ENCODE measurements at places on chromosomes 5 and 9. TPM values are rescaled to one million over a fixed set of nuclear protein-coding genes. Genes with fewer than 3 reads are reported as not detected.
A peak's percentile ranks its signal among the peaks of the same experiment; 100 is the strongest.

GRCh38 chr9:121494192-121494591 is 5.5 kb downstream of the GGTA1 start:
- no peaks in the 10 kb centered on the region for H3K36me3 ChIP-seq
- no peak overlapping the region for H3K4me3 ChIP-seq
- no peak overlapping the region for H3K27ac ChIP-seq
- DNase-seq, result no peak
- peaks cover 32% of the 10 kb centered on the region for H3K27me3 ChIP-seq

DNA sequence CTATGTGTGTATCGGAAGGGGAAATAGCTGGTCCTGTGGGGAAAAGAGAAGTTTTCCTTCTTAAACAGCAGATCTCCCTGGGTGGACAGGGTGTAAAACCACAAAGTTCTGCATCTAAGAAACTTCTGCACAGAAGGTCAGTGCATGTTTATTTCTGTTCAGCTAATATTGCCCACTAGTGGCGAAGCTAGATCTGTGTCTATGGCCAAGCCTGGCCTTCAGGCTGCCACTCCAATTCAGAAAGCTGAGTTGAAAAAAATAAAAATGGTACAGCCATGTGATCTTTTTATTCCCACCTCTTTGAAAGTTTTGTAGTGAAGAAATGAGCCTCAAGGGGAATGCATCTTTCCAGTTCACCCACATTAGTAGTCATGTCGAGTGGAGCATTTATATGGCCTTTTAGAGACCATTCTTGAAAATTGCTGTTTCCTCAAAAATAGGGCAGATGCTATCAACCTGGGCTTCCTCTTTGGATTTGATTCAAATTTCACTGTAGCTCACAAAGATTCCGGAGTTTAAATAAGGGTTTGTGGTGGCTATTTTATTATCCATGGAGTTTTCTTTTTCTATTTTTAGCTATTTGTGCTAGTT is 488.0 kb downstream of the PRELID2 start:
- no peak overlapping the region for H3K4me3 ChIP-seq
- no peak for DNase-seq
- H3K27me3 ChIP-seq, result no peaks in the 10 kb centered on the region

DNA sequence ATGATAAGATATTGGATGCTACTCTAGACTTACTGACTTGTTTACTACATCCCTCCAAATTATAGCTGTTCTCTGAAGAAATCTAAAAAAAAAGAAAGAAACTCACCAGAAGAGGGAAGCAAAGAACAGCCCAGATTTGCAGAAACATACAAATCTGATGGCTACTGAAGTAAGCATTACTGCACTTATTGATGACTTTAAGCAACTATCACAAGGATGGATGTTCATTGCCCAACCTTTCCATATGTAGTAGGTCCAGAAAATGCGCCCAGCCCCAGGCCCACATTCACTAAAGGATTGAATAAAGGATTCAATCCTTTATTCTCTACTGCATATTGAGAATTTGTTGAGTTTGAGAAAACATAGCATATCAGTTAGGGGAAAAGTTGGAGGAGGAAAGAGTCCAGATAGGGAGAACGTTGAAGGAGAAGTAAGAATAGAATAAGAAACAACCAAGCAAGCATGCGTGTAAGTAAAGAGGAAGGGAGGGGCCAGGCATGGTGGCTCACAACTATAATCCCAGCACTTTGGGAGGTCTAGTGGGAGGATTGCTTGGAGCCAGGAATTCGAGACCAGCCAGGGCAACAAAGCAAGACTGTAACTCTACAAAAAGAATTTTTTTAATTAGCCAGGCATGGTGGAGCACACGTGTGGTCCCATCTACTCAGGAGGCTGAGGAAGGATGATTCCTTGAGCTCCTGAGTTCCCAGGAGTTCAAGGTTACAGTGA is 33.8 kb upstream of the DTWD2 start:
- peak overlapping the region; percentile 17 for H3K27ac ChIP-seq
- no peak overlapping the region for H3K4me3 ChIP-seq
- H3K36me3 ChIP-seq, result no peaks in the 10 kb centered on the region
- H3K4me1 ChIP-seq, result peaks cover 3% of the 10 kb centered on the region
- peak; percentile 64 for DNase-seq
- peaks cover 2% of the 10 kb centered on the region for H3K27me3 ChIP-seq

The TAS2R1 gene
- total RNA-seq, result not detected

- no peaks in the 10 kb centered on the region for H3K36me3 ChIP-seq
- no peak for DNase-seq
- H3K27me3 ChIP-seq, result no peaks in the 10 kb centered on the region
- no peak overlapping the region for H3K27ac ChIP-seq
These were observed 40.0 kb upstream of the CDH6 start for GRCh38 chr5:31153521-31153920.

The SAXO1 gene
- not detected for total RNA-seq

The DOCK2 gene
- total RNA-seq, result 215 TPM

The SEMA5A gene
- not detected for total RNA-seq

GRCh38 chr5:28012538-28012937 is 974.2 kb upstream of the CDH9 start:
- no peaks in the 10 kb centered on the region for H3K36me3 ChIP-seq
- no peaks in the 10 kb centered on the region for H3K27me3 ChIP-seq
- H3K27ac ChIP-seq, result no peak overlapping the region
- no peak overlapping the region for H3K4me3 ChIP-seq

The SV2C gene
- not detected for total RNA-seq

The KIF20A gene
- total RNA-seq, result 19.7 TPM

GRCh38 chr5:131749723-131750470 is 46.9 kb downstream of the FNIP1 start:
- H3K4me3 ChIP-seq, result no peak overlapping the region
- H3K27ac ChIP-seq, result no peak overlapping the region

- H3K4me1 ChIP-seq, result no peaks in the 10 kb centered on the region
- peaks cover 23% of the 10 kb centered on the region for H3K36me3 ChIP-seq
- H3K27me3 ChIP-seq, result no peaks in the 10 kb centered on the region
- no peak for DNase-seq
- H3K4me3 ChIP-seq, result no peak overlapping the region
These were observed 54.2 kb upstream of the NCS1 start for GRCh38 chr9:130117816-130118632.

GRCh38 chr5:149297340-149298025 is 25.8 kb downstream of the AFAP1L1 start:
- DNase-seq, result no peak
- H3K27me3 ChIP-seq, result peaks cover 2% of the 10 kb centered on the region

The PCDHGA3 gene
- total RNA-seq, result 0.19 TPM

DNA sequence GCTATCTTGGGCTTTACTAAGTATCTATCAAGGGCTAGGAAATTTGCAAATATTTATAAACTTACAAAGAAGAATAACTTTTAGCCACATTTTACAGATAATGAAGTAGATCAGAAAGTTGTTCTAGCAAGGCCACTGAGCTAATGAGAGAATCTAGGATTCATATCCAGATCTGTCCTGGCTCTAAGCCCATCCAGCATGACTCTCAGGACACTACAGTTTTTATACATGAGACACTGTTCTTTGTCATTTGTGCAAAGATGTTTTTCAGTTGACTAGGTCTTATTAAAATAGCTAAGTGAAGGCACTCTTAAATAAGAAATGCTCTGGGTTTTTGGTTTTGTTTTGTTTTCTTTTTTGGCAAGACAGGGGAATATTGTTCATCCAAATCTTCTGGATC is 273.1 kb downstream of the GABRB2 start:
- no peak for DNase-seq
- H3K27ac ChIP-seq, result no peak overlapping the region
- H3K27me3 ChIP-seq, result no peaks in the 10 kb centered on the region
- H3K4me3 ChIP-seq, result no peak overlapping the region

The CRHBP gene
- 0.23 TPM for total RNA-seq

The PALM2AKAP2 gene
- 0.71 TPM for total RNA-seq

The TLR4 gene
- total RNA-seq, result not detected

The ENHO gene
- total RNA-seq, result not detected

The ATP6V1G1 gene
- total RNA-seq, result 46.7 TPM

The DIRAS2 gene
- total RNA-seq, result not detected

- peak; percentile 81 for DNase-seq
- no peaks in the 10 kb centered on the region for H3K27me3 ChIP-seq
- peak overlapping the region; percentile 96 for H3K4me3 ChIP-seq
- H3K27ac ChIP-seq, result peak overlapping the region; percentile 96
- peaks cover 24% of the 10 kb centered on the region for H3K36me3 ChIP-seq
These were observed 2.0 kb downstream of the LARP1 start for GRCh38 chr5:154756868-154757813.

DNA sequence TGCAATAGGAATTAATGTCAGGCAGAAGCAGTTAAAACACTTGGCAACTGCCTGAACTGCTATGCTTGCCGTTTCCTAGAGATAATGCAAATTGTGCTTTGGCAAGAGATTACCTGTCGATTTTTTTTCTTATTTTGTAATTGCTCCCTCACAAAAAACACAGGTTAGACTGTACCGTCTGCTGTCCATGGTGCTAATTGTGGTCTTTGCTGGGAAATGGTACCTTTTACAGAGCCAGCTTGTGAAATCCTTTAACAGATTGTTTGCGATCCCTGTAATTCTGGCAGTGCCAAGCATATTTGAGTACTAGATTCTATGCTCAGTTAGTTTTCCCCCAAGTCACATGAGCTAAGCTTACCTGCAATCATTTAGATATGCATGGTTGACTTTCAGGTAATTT is 2125.8 kb upstream of the WWC1 start:
- no peak for DNase-seq
- H3K4me3 ChIP-seq, result no peak overlapping the region
- no peak overlapping the region for H3K27ac ChIP-seq

The HCN1 gene
- total RNA-seq, result not detected

DNA sequence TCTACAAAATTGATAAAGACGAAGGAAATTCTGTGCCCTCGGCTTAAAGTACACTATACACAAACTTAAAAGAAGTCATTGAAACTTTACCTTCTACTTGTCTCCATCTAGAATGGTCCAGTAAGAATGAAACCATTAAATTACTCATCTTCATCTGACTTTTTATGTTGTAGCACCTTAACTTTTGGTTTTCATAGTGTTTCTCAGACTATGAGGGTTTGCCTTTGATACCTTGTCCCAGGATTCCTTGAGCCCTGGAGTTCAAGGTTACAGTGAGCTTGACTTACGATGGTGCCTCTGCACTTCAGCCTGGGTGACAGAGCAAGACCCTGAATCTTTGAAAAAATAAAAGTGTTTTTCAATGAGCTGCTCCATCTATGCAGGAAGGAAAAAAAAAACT is 132.2 kb downstream of the CDC42SE2 start:
- peak overlapping the region; percentile 93 for H3K27ac ChIP-seq
- H3K4me1 ChIP-seq, result peaks cover 61% of the 10 kb centered on the region
- H3K36me3 ChIP-seq, result peaks cover 80% of the 10 kb centered on the region
- H3K27me3 ChIP-seq, result no peaks in the 10 kb centered on the region
- peak; percentile 81 for DNase-seq

The FRRS1L gene
- not detected for total RNA-seq

GRCh38 chr5:72938206-72938605 is 17.6 kb upstream of the FCHO2 start:
- H3K27ac ChIP-seq, result no peak overlapping the region
- peaks cover 32% of the 10 kb centered on the region for H3K27me3 ChIP-seq
- no peak overlapping the region for H3K4me3 ChIP-seq

- no peaks in the 10 kb centered on the region for H3K36me3 ChIP-seq
- H3K27ac ChIP-seq, result no peak overlapping the region
- H3K4me3 ChIP-seq, result no peak overlapping the region
- H3K27me3 ChIP-seq, result peaks cover 18% of the 10 kb centered on the region
These were observed 1.8 kb downstream of the HSPB3 start for GRCh38 chr5:54457094-54457862.

DNA sequence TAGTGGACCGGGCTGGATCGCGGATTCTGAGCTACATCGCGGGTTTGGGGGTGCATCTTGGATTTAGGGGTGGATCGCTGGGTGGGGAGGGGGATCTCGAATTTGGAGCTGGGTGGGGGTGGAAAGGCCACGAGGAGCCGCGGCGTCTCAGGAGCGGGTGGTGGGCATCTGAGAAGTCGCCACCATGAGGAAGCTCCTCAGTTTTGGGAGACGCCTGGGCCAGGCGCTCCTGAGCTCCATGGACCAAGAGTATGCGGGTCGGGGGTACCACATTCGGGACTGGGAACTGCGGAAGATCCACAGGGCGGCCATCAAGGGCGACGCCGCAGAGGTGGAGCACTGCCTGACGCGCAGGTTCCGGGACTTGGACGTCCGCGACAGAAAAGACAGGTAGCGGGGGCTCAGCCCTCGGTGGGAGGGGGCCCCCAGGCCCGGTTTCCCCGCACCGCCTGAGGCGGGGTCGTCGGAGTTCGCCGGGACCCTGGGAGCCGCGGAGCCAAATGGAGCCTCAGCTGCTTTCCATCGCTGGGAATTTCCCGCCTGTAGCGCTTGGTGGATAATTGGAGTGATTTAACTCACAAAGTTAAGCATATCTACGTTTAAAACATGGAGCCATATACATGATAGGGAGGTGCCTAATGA is 376 bp downstream of the ANKRD18B start:
- H3K36me3 ChIP-seq, result no peaks in the 10 kb centered on the region
- DNase-seq, result peak; percentile 70
- peak overlapping the region; percentile 72 for H3K27ac ChIP-seq

DNA sequence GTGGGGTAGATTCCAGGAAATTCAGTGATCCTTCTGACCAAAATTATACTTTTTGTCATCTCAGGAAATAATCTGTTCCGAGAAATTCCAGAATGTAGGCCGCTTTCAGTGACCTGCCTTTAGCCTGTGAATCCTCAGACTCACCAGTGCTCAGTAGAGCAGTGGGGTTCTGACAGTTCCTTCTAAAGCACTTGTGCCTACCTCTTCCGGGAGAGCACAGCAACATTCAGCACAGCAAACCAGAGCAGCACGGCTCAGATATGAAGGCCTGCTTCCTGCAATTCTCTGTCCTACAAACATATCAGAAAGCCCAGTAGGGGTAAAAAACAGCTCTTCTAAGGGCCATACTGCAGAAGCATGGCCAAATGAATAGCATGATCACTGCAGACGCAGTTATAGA is 15.0 kb downstream of the FANCC start:
- DNase-seq, result peak; percentile 63
- peaks cover 15% of the 10 kb centered on the region for H3K4me1 ChIP-seq
- peaks cover 4% of the 10 kb centered on the region for H3K27me3 ChIP-seq
- H3K36me3 ChIP-seq, result peaks cover 2% of the 10 kb centered on the region

The IFNA17 gene
- not detected for total RNA-seq

GRCh38 chr9:127318651-127319167 is 54.1 kb downstream of the GARNL3 start:
- peaks cover 1% of the 10 kb centered on the region for H3K36me3 ChIP-seq
- H3K4me1 ChIP-seq, result peaks cover 6% of the 10 kb centered on the region
- H3K27me3 ChIP-seq, result peaks cover 38% of the 10 kb centered on the region
- H3K27ac ChIP-seq, result no peak overlapping the region

The SPARC gene
- total RNA-seq, result not detected

The C9 gene
- not detected for total RNA-seq

The MLANA gene
- total RNA-seq, result not detected

The ABCA2 gene
- total RNA-seq, result 25.0 TPM

- no peak for DNase-seq
- no peak overlapping the region for H3K27ac ChIP-seq
- no peaks in the 10 kb centered on the region for H3K27me3 ChIP-seq
- no peaks in the 10 kb centered on the region for H3K4me1 ChIP-seq
These were observed 17.4 kb downstream of the AMBP start for GRCh38 chr9:114060711-114061110.

GRCh38 chr5:155912291-155912690 is 414.7 kb upstream of the SGCD start:
- DNase-seq, result no peak
- peaks cover 5% of the 10 kb centered on the region for H3K27me3 ChIP-seq
- no peak overlapping the region for H3K4me3 ChIP-seq
- H3K4me1 ChIP-seq, result no peaks in the 10 kb centered on the region
- H3K36me3 ChIP-seq, result no peaks in the 10 kb centered on the region

The HAND1 gene
- not detected for total RNA-seq

Measured in activated CD4-positive, alpha-beta T cell treated with anti-CD3 and anti-CD28 coated beads, Interleukin-2, amount 10 ng/mL, durations not matched to agents 24 days and 14 days (primary cell).